ENCODE measurements at places on chromosomes 4 and X.
A peak's percentile ranks its signal among the peaks of the same experiment; 100 is the strongest.

GRCh38 chrX:46965125-46965758 is 53.0 kb downstream of the JADE3 start:
- DNase-seq = no peak

- DNase-seq = no peak
Observed at GRCh38 chr4:119526786-119527550, 101.6 kb downstream of the PDE5A start.

GRCh38 chr4:19580095-19580494 is 671.6 kb upstream of the SLIT2 start:
- no peak for DNase-seq

DNA sequence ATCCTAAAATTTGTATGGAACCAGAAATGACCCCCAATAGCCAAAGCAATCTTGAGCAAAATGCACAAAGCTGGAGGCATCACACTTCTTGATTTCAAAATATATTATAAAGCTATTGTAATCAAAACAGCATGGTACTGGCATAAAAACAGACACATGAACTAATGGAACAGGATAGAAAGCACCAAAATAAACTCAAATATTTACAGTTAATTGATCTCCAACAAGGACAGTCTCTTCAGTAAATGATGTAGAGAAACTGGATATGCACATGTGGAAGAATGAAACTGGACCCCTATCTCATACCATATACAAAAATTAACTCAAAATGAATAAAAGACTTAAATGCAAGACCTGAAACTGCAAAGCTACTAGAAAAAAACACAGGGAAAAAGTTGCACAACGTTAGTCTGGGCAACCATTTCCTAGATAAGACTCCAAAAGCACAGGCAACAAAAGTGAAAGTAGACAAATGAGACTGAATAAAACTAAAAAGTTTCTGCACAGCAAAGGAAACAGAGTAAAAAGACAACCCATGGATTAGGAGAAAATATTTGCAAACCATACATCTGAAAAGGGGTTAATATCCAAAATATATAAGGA is 64.9 kb downstream of the CD99L2 start:
- no peak for DNase-seq

GRCh38 chrX:71618303-71618721 is at the start of gene CXCR3:
CXCR3 (minus strand) TSS chrX:71618511; CDS start chrX:71618449, 62 bp downstream.
- no peak for DNase-seq

DNA sequence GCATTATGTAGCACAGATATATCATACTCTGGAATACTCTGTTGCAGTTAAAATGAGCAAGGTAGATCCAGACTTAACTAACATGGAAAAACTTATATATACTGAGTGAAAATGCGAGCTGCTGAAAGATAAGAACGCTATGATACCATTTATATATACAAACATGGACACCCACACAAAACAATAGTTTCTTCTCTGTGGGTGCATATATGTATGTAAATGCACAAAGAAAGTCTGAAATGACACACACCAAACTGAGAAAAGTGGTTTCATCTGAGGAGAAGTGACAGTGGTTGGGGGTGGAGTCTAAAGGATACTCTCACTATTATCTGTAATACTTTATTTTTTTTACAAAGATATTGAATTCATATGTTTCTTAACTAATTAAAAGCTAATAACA is 12.2 kb upstream of the FGF2 start:
- no peak for DNase-seq

DNA sequence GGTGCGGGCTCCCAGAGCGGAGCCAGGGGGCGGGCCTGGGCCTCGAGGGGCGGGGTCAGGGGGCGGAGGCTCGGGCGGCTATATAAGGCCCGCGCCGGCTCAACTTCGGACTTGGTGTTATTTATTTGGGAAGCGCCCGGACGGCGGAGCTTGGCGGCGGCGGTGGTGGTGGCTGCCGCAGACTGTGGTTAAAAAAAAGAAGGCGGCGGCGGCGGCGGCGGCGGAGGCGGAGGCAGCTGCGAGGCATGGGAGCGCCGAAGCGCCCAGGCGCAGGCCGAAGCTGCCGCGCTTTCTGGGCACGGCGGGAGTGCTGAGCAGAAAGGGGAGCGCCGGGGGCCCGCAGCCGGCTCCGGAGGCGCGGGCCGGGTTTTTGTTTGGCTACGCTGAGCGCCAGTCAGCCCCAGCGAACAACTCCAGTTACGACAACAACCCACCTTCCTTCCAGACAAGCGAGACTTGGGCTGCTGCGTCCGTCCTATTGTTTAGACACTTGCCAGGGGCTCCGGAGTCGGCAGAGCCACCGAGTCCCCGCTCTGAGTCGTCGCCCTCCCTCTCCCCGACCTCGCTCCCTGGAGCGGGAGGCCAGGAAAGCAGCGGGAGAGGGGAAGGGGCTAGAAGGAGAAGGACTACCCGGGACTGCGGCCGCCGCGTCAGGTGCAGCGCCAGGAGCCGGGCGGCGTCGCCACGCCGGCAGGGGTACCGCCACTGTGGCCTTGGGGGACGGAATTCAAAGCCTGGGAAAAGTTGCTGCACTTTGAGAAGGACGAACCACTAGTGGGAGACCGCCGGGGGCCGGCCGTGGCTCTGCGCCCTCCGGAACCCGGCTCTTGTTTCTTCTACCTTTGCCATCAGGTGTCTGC is at the start of gene SLIT2:
SLIT2 (plus strand) TSS at position 110 of the 860 bp plus-strand sequence. CDS start 1,911 bp downstream, outside the sequence.
- peak; percentile 62 for DNase-seq
